ENCODE measurements at places on chromosomes 13 and 19. TPM values are rescaled to one million over a fixed set of nuclear protein-coding genes. Genes with fewer than 3 reads are reported as not detected.

UPK1A gene
- total RNA-seq = 0.69 TPM

ADGRE1 gene
- not detected for total RNA-seq

MAP3K10 gene
- total RNA-seq = 17.3 TPM

ACTL9 gene
- not detected for total RNA-seq

NPAS1 gene
- total RNA-seq = 4.6 TPM

MAST1 gene
- total RNA-seq = 28.9 TPM

LIM2 gene
- not detected for total RNA-seq

ERICH4 gene
- total RNA-seq = not detected

ZNF443 gene
- total RNA-seq = 2.9 TPM

SLC1A6 gene
- total RNA-seq = not detected

NXNL1 gene
- total RNA-seq = not detected

OR7A5 gene
- not detected for total RNA-seq

NANOS3 gene
- total RNA-seq = not detected

ZNF610 gene
- not detected for total RNA-seq

BST2 gene
- 5.4 TPM for total RNA-seq

ZNF548 gene
- total RNA-seq = 8.7 TPM

GSX1 gene
- not detected for total RNA-seq

COL4A1 gene
- total RNA-seq = 0.57 TPM

SH2D3A gene
- 75.7 TPM for total RNA-seq

MAG gene
- total RNA-seq = 0.17 TPM

KLK1 gene
- total RNA-seq = 3.3 TPM

FAAP24 gene
- total RNA-seq = 4.9 TPM

TNFRSF19 gene
- total RNA-seq = 1.1 TPM

NLRP5 gene
- 0.30 TPM for total RNA-seq

NOVA2 gene
- total RNA-seq = 2.5 TPM

ZNF667 gene
- total RNA-seq = not detected

CATSPERD gene
- total RNA-seq = not detected

PCDH9 gene
- total RNA-seq = 0.02 TPM

SIGLECL1 gene
- total RNA-seq = not detected

HMG20B gene
- 186 TPM for total RNA-seq

IGSF23 gene
- not detected for total RNA-seq

ZNF699 gene
- total RNA-seq = 7.8 TPM

OR7C1 gene
- not detected for total RNA-seq

DENND1C gene
- total RNA-seq = 0.54 TPM

GPR18 gene
- total RNA-seq = not detected

SYCN gene
- not detected for total RNA-seq

COL5A3 gene
- 0.15 TPM for total RNA-seq

ZIM2 gene
- not detected for total RNA-seq

ZNF100 gene
- 8.5 TPM for total RNA-seq

GNG7 gene
- total RNA-seq = 11.3 TPM

FAM216B gene
- not detected for total RNA-seq

Data from HCT116 (cell line).